ENCODE measurements at places on chromosomes 4 and X. TPM values are rescaled to one million over a fixed set of nuclear protein-coding genes. Genes with fewer than 3 reads are reported as not detected.

Gene PNMA3
- 0.95 TPM for total RNA-seq

DNA sequence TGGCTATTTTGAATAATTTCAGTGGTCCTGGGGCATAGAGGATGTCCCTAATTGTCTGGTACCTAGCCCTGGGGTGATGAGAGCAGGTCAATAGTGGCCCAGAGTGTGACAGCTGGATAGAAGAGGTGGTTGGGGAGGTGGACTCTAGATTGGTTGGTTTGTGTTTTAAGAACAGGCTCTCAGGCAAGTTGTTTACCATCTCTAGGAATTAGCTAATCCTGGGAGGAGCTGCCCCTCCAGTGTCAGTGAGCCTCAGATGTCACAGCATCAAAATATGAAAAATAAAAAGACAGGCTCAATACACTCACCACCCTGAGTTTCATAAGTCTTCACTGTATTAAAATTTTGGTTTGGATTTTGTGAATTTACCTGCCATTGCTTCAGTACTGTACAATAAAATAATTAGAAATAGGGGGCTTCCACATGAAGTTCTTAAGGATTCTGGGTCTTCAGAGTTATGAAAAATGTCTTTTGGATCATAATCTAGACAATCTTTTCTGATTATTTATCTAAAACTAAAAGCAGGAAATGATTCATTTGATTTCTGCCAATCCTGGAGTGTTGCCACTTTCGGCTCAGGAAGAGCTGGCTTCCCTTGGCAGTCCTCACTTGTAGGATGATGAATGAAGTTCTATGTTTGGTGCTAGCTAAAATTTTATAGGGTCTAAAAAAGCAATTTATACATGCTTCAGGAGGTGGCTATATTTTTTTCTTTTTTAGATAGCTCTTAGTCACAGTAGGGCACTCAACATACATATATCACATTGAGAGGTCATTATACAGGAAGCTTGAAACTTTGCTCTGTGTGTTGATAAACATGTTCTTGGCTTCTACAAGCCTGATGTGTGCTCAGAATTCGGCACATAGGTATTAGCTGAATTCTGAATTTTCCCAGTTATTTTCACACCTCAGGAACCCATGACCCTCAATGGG lies 395.1 kb downstream of the RAB28 start:
- DNase-seq = no peak

Gene ANOS1
- total RNA-seq = not detected

GRCh38 chr4:174009686-174010451 lies 273.6 kb downstream of the FBXO8 start:
- DNase-seq = no peak

DNA sequence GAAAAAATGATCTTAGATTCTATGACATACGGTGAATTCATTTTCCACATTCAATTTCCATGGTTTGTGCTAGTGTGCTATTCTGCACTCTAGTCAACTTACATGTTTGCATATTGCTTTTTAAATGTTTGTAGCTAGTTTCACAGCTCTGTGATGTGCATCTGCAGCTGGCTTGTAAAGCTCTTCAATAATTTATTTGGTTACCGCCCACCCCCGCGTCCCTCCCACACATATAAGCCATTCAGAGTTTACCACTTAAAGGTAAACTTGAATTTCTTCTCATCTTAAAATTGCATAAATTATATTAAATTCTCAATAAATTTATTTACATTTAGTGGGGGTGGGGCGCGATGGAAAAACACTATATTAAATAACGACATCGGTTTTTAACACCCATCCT lies 291 bp upstream of the NBDY start:
- no peak for DNase-seq

Gene ATP1B4
- 0.10 TPM for total RNA-seq

- DNase-seq = no peak
Observed at GRCh38 chrX:64150775-64151174, 54.7 kb downstream of the AMER1 start.

Gene GLRA2
- not detected for total RNA-seq

- no peak for DNase-seq
Observed at GRCh38 chr4:102959496-102959895, 60.0 kb downstream of the SLC9B1 start.

GRCh38 chr4:10182446-10183424 lies 66.1 kb upstream of the WDR1 start:
- no peak for DNase-seq

GRCh38 chr4:26515936-26516335 lies 25.7 kb upstream of the CCKAR start:
- no peak for DNase-seq

Gene ADH1B
- 0.91 TPM for total RNA-seq

Gene SSX1
- not detected for total RNA-seq

- no peak for DNase-seq
Observed at GRCh38 chr4:31768756-31769155, 1048.6 kb downstream of the PCDH7 start.

GRCh38 chr4:2303121-2303685 lies 41.3 kb upstream of the MXD4 start:
- no peak for DNase-seq

All from activated T-cell treated with anti-CD3 and anti-CD28 coated beads, Interleukin-2, amount 50 U/mL, for 4 hours (primary cell).